Stimulated activated CD4-positive, alpha-beta T cell treated with anti-CD3 and anti-CD28 coated beads, Interleukin-4, amount 100 ng/mL, for 1 hour (primary cell): ENCODE measurements at places on chromosomes 2 and 18.

DNA sequence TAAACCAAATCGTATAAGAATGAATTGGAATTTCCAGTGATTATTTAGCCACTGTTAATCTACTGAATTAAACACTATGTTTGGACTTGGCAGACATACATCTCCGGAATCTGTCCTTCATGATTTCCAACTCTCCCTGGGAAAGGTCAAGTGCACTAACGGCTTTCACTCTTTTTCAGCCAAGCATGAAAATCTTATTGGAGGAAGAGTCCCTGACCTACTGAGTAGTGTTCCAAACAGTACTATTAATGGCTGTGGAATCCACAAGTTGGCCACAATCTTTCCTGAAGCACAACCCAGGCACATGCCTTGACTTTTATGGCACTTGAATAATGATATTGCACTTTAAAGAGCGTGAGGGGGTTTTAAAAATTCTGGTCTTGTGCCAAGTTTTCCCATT is 318.9 kb upstream of the RND3 start:
- DNase-seq = no peak

DNA sequence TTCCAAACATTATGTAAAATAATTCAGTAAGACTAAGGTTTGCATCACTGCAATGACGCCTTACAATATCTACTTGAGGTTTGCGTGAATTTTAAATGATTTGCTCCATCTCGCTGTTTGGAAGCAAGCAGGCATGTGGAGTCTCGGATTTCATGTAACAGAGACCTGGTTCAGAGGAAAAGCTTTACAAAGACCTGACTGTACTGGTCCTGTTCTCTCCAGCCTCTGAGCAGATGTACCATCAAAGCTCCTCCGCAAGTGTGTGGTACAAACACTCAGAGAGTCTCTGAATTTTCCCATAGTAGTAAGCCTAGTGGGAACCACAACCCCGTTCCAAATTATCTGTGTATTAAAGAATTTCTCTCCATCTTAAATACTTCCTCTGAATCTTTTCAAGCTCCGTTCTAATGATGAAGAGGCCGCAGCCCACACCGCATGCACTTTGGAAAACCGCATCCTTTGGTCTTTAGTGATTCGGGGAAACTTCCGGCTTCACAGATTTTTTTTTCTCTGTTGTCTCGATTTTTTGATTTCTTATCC is 728.1 kb upstream of the SOX11 start:
- DNase-seq = no peak

DNA sequence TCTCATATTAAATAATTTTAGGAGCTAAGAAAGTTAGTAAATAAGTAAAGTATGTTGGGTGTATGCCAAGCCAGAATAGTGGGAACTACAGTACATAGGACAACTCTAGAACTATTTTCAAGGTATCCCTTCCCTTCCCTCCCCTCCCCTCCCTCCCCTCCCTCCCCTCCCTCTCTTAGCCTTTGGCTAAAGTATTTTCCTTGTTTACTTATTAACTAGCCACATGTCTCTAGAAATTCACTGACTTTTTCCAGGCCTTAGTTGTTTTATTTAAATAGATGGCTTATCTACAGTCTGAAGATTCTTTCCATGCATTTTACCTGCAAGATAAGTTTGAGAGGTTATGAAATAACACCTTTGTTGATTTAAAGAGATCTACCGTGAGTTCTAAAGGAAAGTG is 402.1 kb downstream of the PARD3B start:
- no peak for DNase-seq

- DNase-seq = no peak
These were observed 112.0 kb downstream of the TRABD2A start for GRCh38 chr2:84768840-84769239.

GRCh38 chr2:166090346-166090745 is 37.5 kb downstream of the SCN1A start:
- DNase-seq = no peak

GRCh38 chr2:79100285-79100684 is 12.5 kb upstream of the REG1B start:
- DNase-seq = no peak

- DNase-seq = no peak
These were observed 232.7 kb upstream of the UBE2E3 start for GRCh38 chr2:180747728-180748127.

DNA sequence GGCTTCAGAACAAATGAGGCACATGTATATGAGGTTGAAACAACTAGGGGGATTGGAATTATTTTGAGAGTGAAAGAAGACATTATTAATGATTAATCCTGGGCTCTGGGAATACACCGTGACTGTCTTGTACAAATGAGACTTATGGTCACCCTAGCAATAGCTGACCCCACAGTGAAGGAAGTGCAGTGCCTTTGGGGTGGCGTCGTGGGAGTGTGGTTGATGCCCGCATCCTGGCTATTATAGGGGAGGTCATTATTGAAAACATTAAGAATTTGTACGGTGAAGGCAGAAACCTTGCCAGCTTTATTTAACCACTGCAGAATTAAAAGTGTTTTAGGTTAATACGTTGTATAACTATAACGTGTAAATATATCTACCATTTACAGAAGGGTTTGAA is 296.7 kb downstream of the CYRIA start:
- DNase-seq = no peak

DNA sequence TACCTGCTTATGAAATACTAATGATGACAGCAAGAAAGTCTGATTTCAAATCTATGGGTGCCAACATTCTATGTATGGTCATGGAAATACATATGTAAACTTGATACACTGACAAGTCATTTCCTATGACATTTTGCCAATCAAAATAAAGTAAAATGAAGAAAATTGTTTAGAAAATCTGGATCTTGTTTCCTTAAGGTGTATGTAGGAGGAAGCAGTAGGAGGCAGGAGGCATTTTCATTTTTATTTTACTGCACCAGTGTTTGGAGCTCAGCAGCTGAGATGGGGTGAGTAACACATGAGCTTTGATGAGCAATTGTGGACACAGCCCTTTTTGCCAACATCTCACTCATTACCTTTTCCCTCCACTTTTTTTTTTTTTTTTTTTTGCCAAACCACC is 167.0 kb downstream of the AFF3 start:
- no peak for DNase-seq
